Iris pigment epithelial cell (primary cell): ENCODE measurements at places on chromosomes 2 and 18.

- no peak for DNase-seq
Measured at GRCh38 chr2:156321243-156321904, 11.1 kb downstream of the NR4A2 start.

DNA sequence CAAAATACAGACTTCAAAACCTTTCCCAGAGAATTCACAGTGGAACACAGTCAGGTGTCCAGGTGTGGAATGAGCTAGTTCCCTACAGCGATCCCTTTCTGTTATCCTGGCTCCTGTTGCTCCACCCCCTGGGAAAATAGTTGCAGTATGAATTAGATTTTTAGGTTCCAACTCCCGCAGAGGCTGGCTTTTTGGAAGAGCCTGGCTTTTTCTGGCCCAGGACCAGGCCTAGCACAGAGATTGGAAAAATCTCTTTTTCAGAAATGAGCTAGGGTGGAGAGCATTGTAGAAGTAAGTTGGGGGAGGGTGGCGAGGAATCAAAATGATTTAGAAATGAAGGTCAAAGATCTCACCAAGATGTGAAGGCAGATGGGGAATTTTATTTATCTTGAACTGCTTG lies 27.1 kb downstream of the COL5A2 start:
- no peak for DNase-seq

DNA sequence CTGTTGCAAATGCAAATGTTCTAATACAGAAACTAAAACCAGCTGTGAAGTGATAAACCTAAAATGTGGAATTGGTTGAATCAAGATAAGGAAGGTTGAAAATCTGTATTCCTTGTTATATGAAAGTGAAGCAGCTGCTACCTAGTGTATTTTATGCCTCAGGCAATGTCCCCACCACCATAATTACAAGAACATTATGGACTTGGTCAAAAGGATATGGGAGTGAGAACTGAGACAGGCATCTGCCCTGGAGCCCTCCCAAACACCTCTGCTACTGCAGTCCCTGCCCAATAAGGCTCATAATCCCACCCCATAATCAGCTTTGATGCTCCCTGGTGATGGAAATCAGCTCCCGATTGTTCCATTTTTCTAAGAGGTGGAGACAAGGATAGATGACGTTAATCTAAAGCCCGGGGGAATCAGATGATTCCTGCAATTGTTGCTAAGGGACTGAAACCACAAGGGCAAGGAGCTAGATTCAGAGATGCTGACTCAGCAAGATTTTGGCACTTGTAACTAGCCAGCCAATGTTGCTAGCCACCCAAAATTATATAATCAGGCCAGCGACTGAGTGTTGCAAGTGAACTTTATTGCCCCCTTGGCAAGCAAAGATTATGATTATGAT lies 69.5 kb downstream of the EVA1A start:
- DNase-seq, result peak; percentile 36

DNA sequence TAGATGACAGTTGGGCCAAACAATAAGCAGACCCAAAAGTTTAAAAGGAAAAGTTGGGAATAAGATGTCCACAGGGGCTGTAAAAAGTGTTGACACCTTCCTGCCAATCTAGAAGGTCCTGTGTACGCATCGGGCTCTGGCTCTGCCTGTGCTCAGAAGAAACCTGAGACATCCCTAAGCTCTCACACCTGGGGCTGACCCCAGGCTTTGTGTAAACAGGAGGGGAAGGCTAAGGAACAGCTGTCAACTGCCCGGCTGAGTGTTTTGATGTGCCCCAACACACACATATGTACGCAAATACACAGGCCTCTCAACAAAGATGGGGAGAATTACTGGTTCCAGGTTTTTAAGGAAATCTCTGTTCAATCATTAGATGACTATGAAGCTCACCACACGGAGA lies 59.5 kb downstream of the TMEM131 start:
- peak; percentile 14 for DNase-seq

DNA sequence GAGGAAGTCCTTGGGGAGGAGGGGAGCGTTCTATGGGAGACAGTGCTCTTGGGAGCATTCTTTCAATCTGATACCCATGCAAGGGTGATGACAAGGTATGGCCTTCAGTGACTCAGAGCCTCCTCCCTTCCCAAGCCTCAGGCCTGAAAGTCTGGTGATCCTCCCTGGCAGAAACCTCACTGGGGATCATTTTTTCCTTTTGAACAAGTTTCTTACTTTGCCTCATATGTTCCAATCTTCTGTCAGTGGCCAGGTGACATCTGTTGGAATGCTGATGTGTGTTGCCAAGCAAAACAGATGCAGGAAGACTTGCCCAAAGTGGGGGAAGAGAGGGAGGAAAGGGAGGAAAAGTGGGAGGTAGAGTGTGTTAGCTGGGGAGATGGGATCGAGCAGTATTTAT lies 224.8 kb downstream of the NEDD4L start:
- DNase-seq, result peak; percentile 51

DNA sequence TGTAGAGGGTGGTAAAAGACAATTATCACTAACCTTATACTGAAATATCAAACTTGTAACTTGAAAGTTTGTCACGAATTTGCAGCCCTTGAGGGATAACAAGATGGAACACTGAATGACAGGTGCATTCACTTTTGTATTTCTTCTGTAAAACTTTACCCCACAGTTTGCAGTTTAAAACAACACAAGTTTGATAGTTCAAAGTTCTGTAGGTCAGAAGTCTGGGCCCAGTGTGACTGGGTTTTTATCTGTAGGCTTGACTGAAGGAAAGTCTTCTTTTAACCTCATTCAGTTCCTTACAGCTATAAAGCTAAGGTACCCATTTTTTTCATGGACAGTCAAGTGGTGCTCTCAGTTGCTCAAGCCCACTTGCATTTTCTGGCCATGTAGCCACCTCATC lies 257.1 kb upstream of the NRXN1 start:
- DNase-seq, result no peak

- DNase-seq, result no peak
Measured at GRCh38 chr18:31197676-31198075, 35.0 kb upstream of the DSC1 start.

- no peak for DNase-seq
Measured at GRCh38 chr2:64840426-64840881, 148.7 kb upstream of the SLC1A4 start.

DNA sequence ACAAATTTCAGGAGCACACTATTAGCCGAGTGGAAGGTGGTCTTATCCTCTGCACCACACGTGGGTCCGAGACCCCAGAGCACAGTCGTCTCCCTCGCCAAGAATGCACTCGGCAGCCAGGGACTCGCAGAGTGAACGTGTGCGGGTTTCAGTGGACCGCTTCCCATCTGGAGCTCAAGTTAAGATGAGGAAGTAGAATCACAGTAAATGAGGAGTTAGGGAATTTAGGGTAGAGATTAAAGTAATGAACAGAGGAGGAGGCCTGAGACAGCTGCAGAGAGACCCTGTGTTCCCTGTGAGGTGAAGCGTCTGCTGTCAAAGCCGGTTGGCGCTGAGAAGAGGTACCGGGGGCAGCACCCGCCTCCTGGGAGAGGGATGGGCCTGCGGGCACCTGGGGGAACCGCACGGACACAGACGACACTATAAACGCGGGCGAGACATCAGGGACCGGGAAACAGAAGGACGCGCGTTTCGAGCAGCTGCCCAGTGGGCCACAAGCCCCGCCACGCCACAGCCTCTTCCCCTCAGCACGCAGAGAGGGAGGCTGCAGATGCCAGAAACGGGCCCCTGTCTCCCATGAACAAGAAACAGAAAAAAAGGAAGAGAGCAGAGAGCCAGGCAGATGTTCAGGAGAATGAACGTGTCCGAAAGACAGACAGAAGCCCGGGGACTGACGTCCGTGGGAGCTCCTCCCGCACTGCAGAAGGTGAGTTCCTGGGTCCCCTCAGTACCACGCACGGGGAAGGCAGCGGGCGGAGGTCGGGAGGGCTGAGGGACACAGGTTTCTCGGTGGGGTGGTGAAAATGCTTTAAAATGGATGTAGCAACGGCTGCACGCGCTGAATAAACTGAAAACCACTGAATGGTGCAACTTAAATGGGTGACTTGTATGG lies 5.4 kb upstream of the KCNG2 start:
- DNase-seq, result no peak

GRCh38 chr2:23587341-23587880 lies 202.4 kb downstream of the KLHL29 start:
- no peak for DNase-seq

DNA sequence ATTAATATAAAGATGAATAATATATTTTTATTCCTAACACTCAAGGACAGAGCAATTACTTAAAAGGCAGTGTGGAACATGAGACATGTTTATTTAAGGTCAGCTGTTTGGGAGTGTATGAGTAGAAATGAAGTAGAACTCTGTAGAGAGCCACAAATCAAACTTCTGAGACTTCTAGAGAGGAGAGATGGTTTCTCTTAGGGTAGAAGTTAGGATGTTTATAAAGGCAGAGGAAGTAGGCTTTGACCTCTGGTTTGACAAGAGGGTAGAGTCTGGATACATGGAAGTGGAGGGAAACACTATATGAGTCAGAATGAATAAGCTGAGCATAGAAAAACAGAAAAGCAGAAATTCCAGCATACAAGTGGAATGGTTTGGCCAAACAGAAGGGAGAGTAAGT lies 262.1 kb upstream of the KLHL14 start:
- DNase-seq, result peak; percentile 33

- no peak for DNase-seq
Measured at GRCh38 chr2:3600256-3600855, 5.4 kb downstream of the COLEC11 start.

GRCh38 chr2:15701341-15701907 lies 109.8 kb downstream of the DDX1 start:
- DNase-seq, result no peak

- no peak for DNase-seq
Measured at GRCh38 chr2:202545931-202546330, 88.8 kb upstream of the FAM117B start.

- no peak for DNase-seq
Measured at GRCh38 chr18:78793313-78794070, 186.1 kb upstream of the SALL3 start.

DNA sequence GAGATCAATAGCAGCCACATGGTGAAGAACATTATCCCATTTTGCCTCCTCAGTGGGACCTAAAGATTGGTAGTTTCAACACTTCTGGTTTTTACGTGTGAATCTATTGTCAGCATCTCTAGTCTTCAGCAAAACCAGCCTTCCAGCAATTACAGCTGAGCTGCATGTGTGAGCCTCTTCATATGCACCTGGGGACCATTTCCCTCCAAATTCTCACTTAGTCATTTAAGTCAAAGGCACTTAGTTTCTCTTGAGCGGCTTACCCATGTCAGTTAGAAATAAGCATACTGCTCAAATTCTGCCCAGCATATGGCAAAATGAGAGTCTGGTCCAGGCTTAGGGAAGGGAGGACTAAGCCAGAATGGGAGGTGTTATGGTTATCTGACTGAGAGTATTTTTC lies 99.7 kb upstream of the NXPH2 start:
- DNase-seq, result no peak

DNA sequence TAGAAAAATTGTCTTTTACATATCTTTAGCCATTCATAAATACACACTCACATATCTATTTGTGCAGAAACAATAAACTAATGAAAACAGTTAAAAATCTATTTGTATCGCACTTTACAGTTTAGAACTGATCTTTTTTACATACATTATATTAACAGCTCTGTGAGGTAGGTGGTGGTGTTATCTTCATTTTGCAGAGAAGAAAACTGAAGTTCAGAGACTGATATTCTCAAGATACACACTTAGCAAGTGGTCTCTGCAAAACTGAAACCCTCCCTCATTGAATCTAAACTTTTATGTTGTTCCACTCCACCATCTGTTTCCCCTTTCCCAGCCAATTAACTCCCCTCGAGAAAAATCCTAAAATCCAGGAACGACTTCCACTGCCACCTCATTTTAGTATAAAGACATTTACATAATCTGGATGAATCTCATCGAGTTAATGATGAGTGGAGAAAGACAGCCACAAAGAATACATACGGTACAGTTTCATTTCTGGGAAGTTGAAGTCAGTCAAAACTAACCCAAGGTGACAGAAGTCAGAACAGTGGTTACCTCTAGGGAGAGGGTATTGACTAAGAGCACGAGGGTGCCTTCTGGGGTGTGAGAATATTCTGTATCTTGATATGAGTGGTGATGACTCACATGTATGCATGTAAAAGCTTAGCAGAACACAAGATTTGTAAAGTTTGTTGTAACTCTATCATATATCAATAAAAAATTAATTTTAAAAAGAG lies 524.2 kb upstream of the TCF4 start:
- peak; percentile 31 for DNase-seq

DNA sequence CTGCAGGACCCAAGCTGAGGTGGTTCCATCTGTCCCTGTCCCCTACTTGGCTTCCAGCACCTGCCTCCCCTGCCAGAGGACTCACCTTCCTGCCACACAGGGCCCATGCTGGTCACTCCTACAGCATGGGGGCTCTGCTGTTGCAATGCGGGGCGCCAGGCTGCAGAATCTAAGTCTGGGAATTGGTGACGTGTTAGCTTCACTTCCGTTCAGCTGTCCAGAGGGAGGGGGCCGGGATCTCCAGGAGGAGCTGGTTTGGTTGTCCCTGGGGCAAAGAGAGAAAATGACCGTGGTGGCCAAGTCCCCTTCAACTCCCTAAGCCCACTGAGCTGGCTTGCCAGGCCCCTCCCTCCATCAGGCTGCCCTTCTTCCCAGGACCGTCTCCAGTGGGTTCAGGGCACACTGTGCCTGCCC lies 69.5 kb downstream of the IL1R2 start:
- DNase-seq, result no peak

DNA sequence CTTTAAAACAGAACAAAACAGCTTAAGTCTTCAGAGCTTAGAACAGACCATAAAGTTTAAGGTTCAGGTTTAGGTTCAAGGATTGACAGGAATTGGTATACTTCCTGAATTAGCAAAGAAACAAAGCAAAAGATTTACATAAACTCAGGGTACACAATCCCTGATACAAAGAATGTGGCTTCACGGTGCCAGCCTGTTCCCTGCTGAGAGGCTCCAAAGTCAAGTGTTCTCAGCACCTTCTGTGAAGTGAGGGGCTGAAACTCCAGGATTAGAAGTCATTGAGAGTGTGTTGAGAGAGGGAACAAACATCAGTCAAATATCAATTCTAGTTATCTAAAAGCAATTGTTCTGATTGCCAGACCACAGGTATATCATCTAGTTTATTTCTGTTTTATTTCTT lies 35.7 kb downstream of the DYNAP start:
- no peak for DNase-seq

DNA sequence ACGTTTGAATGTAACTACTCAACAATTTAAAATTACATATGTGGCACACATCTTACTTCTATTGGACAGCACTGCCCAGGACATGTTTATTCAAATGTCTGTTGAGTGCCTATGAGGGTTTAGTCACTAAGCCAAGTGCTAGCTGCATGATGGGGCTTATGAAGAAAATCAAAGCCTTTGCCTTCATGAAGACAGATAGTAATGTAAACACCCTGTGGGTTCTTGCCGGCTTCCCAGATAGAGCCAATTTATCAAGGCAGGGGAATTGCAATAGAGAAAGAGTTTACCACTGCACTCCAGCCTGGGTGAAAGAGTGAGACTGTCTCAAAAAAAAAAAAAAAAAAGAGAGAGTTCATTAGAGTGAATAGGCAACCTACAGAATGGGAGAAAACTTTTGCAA lies 43.7 kb upstream of the NEB start:
- peak; percentile 17 for DNase-seq

- peak; percentile 91 for DNase-seq
Measured at GRCh38 chr18:49161627-49162026, 210.9 kb upstream of the SMAD7 start.

- DNase-seq, result peak; percentile 47
Measured at GRCh38 chr18:9530226-9531009, 55.1 kb downstream of the RALBP1 start.

- no peak for DNase-seq
Measured at GRCh38 chr2:54630858-54631497, 92.5 kb upstream of the EML6 start.
